GM19239 (cell line): ENCODE measurements at places on chromosomes 1 and 21.

GRCh38 chr1:5444396-5444795 is 547.8 kb downstream of the NPHP4 start:
- DNase-seq: no peak

- DNase-seq: no peak
Measured at GRCh38 chr1:184199036-184199435, 147.5 kb downstream of the TSEN15 start.

DNA sequence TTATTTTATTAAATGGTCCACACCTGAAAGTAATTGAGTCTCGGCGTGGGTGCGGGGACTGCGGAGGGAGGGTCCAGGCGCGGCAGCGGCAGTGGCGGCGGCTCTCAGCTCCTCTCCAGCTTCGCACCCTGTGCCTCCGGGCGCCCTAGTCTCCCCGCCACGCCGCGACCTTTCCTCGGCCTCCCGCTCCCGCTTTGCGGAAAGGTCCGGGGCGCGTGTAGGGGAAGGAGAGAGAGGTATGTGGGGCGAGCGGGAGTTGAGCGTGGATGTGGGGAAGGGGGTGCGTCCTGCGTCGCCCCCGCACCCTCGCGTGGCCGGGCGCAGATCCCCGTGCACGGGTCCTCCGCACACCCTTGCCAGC is 13.4 kb upstream of the ALX3 start:
- DNase-seq: no peak

- no peak for DNase-seq
Measured at GRCh38 chr1:200029822-200030152, 2.3 kb downstream of the NR5A2 start.

GRCh38 chr1:83763361-83764095 is 235.4 kb downstream of the TTLL7 start:
- no peak for DNase-seq

GRCh38 chr1:42168763-42169162 is 4.2 kb upstream of the GUCA2A start:
- DNase-seq: no peak

- DNase-seq: no peak
Measured at GRCh38 chr21:25361097-25361496, 246.2 kb downstream of the MRPL39 start.

DNA sequence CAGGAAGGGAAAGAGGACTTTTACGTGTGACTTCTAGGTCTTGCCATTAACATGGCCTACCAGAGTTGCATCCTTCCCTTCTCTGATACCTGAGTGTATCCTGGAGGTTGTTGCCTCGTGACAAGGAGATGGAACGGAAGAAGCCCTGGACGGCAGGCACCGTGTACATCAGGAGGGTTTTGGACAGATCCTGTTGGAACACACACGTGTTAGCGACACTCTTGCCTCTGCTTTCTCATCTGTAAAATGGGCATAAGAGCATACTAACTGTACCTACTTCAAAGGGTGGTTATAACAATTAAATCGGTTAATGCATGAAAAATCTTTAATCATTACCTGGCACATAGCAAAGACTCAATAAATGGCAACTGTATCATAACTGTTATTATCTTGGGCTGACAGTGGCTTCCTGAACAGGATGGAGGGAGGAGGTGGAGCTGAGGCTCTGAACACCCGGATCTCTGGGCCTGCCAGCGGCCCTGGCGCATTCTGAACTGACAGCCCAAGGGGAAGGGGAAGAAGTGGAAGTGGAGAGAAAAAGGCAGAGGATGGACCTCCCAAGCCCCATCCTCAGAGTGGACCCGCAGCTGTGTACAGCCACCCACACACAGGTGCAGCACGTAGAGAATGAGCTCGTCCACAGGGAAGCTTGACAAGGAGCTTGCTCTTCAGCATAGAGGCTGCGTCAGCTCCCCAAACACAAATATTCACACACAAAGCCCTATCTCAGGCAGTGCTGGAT is 30.2 kb upstream of the EXOSC10 start:
- DNase-seq: no peak

- no peak for DNase-seq
Measured at GRCh38 chr1:229229721-229230139, 41.2 kb upstream of the RAB4A start.

GRCh38 chr21:14120091-14120734 is 90.5 kb downstream of the LIPI start:
- peak; percentile 12 for DNase-seq

DNA sequence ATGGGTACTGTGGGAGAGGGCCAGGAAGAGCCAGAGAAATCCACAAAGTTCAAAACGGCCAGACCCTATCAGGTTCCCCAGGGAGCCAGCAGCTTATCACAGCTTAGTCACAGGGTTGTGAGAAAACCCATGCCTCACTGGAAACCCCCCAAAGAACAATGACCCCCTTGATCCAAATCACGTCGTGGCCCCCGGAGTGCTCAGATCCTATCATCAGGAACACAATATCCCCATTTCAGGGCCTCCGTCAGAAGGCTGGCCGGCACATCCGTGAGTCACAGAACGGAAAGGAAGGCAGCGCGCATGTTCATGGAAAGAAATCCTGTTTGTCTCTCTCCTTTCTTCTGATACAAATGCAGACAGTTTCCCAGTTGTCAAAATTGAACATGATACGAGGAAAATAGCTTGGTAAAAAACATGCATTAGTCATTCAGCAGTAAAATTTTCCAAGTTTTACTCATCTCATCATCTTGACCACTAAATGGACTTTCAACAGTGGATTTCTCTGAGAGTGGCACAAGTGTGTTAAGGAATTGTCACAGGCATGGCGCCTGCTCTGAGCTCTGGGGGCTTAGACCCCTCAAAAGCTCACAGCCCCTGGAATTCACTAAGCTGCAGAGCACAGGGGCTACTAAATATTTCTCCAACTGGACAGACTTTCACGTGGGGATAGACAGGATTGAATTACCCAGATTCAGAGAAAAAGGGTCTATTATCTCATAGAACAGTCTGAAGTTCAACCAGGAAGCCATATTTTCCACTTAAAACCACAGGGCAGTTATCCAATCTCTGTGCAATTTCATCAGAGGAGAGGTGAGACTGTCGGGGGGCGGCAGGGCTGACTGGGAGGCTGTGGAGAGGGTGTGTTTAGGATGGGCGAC is 124.8 kb downstream of the RIPK4 start:
- DNase-seq: no peak

DNA sequence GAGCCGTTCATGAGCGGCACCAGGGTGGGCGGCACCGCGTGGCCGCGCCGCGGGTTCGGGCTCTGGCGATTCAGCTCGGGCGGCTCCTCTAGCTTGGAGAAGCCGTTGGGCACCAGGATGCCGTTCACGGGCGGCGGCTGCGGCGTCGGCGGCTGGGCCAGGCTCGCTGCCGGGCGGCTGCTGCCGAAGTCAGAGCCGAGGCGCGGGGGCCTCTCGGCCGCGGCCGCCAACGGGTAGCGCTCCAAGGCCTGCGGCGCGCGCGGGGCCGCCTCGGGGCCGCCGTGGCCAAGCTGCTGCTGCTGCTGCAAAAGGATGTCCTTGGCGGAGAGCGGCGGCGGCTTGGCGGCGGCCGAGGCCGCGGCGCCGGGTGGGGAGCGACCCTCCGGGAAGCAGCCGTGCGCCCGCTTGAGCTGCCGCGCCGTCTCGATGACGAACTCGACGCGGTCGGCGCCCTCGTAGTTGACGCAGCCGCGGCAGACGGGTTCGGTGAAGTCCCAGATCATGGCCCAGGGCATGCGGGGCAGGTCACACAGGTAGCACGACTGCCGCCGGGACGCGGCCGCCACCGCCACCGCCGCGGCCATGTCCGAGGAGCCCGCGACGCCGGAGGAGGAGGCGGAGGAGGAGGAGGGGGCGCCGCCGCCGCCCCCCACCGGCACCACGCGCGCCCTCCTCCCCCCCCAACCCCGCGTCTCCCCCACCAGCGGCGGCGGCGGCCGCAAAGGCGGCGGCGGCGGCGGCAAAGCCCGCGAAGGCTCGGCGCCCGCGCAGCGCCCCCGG is 877 bp downstream of the IRF2BP2 start:
- no peak for DNase-seq

GRCh38 chr1:29454616-29455380 is 218.5 kb downstream of the PTPRU start:
- DNase-seq: no peak

- no peak for DNase-seq
Measured at GRCh38 chr1:230899841-230900251, 31.5 kb upstream of the C1orf198 start.

DNA sequence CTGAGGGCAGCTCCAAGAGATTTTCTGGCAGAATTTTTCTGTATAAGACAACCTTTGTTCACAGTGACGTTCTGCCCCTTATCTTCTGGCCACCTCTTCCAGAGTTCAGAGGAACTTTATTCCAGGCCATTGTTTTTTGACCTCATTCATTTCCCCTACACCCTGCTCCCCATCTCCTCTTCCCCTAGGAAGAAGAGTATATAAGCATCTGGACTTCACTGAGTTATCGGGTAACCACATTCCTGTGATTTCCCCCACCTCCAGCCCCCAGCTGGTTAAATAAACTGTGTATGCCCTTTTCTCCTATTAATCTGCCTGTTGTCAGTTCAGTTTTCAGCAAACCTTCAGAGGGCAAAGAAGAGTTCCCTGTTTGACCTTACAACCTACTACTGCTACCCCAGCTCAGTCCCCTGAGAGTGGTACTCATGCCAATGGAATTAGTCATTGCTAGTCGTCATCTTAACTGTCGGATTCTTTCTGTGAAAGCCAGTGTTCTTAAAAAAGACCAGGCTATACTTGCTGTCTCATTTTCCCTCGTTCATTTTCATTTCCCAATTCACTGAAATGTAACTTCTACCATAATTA is 14.3 kb upstream of the ALG14 start:
- DNase-seq: no peak

GRCh38 chr1:186609183-186609582 is 71.0 kb downstream of the PTGS2 start:
- DNase-seq: no peak

DNA sequence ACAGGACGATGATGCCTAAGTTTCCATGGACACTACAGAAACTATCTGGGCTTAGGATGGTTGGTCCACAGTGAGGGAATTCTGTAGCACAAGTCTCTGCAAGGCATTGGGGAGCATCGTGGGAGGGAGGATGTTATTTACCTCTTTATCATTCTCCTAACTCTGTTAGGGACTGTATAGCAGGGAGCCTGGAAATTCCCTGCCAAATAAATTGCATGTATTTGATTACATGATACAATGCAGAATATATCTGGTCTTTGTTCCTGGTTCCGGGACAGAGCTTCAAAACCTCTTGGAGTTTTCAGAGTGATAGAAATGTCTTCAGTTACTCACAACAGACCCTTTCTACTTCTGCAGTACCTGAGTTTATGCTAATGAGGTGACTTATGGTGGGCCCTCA is 385.9 kb downstream of the PCP4 start:
- no peak for DNase-seq

- peak; percentile 31 for DNase-seq
Measured at GRCh38 chr1:209202830-209203532, 380.5 kb upstream of the CAMK1G start.

GRCh38 chr1:21188235-21188634 is 11.5 kb upstream of the EIF4G3 start:
- DNase-seq: no peak

DNA sequence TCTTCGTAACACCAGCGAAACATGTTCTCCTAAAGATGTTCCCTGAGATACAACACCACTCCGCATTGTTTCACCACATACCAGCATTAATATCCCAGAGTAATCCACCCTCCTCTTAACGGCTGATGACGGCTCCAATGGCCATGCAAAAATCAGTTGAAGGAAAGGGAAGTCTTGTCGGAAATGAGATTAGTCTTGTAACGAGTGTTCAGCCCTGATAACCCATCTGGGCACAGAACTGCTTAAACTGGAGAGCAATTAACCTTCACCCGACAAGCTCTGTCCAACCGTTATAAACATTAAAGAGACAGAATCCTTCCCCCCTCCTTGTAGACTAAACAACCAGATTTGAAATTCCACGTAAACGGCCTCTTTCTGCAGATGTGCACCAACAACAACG is 21.9 kb downstream of the ERG start:
- no peak for DNase-seq

DNA sequence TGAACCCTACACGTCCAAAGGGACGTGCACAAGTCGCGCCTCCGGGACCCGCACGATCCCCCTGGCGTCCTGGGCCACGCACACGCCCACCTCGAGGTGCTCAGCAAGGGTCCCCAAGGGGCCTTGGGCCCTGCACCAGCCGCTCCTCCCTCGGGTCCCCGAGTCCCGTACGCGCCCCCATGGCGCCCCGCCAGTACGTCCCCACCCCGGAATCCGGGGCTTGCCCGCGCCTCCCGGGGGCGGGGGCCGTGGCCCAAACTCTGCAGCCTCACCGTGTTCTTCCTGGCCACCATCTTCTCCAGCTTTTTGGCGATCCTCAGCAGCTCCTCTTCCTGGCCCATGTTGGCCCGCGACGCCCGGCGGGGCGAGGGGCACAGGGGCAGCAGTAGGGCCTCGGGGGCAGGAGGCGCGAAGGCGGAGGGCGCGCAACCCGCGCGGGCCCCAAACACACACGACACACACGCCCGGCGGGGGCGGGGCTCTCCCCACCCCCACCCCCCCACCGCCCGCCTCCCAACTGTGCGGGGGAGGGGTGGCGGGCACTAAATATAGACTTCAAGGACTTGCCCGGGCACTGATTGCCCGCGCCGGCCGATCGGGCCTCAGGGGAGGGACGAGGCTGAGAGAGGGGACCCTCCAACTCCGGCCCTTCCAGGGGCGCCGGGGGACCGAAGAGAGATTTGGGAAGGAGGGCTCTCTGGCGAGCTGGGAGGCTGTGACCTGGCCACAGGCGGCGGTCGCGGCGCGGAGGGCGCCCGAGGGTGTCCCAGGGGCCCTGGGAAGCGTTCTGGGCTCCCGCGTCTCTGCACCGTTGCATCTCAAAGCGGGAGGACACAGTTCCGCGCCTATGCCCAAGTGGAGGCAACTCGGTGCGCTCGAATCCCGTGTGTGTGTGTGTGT is at the start of gene TCEA3:
TCEA3 (minus strand) TSS at position 456 of the 900 bp plus-strand sequence; CDS start at position 341, 115 bp downstream.
- DNase-seq: no peak

DNA sequence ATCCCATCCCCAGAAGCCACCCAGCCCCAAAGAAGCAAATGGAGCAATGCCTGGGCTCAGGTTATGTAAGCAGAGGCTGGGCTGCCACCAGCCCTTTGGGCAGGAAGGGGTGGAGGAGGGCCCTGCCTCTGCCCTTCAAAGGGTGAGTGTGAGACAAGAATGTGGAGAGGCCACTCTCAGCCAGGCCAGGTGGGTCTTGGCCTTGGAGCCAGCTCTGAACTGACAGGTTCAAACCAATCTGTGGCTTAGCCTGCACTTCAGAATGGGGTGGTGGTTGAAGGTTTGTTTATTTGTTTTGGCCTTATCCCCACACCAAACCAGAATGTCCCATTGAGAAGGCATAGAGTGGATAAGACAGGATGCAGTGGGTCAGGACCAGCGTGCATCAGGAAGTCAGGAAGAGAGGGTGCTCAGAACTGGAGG is 29.8 kb downstream of the C1orf116 start:
- no peak for DNase-seq
